ENCODE measurements at places on chromosomes 16 and 17.

GRCh38 chr17:67369676-67370075 is 3.3 kb upstream of the PSMD12 start:
- no peak for DNase-seq

DNA sequence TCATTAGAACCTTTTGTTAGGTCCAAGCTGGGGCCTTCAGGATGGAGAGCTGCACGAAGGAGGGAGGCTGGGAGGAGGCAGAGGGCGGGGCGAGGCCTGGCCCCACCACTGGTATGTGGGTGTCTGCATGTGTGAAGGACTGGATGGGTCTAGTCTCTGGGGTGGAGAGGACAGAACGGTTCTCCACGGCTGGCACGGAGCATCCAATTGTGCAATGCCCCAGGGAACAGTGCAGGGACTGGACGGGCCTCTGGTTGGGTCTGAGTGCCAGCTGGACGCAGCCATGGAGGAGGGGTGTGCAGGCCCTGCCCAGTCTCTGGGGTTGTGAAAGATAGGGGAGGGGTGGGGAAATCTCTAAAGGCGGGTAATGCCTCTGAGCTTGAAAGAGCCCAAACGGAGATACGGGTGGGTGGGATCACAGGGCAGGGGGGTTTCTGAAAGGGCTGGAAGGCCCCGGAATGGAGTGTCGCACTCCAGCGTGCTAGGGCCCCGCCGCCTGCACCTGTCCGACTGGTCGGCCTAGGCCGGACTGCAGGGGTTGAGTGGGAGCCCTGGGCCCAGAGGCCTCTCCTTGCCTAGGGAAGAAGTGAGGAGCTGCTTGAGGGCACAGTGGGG is 1.6 kb downstream of the PPL start:
- DNase-seq = peak; percentile 39

GRCh38 chr16:52366983-52367382 is 180.0 kb downstream of the TOX3 start:
- DNase-seq = no peak

DNA sequence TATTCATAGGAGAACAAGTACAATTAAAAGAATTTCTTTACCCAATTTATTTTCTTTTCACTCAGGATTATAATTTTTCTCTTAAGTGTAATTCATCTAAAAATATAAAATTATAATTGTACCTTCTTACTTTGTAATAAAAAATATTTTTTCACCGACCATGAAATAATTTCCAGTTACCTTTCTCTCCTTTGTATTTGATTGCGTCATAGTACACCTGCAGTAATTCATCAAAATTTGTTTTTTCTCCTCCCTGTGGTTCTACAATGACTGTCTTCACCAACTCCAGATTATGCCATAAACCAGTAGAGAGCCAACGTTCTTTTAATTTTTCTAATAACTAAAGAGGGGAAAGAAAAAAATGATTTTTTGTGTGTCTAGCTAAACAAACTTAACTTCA is 119.1 kb downstream of the BRIP1 start:
- DNase-seq = no peak

- no peak for DNase-seq
Observed at GRCh38 chr16:84458606-84459532, 45.6 kb downstream of the MEAK7 start.

DNA sequence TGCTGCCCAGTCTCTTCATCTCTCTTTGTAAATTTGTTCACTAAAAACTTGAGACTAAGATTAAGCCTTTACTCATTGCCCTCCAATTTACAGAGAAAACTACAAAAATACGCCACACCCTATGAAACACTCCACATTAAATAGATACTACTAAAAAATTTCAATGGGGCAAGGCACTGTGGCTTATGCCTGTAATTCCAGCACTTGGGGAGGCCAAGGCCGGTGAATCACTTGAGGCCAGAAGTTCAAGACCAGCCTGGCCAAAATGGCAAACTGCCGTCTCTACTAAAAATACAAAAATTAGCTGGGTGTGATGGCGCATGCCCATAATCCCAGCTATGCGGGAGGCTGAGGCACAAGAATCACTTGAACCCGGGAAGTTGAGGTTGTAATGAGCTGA is 3.8 kb downstream of the UBE2O start:
- no peak for DNase-seq

DNA sequence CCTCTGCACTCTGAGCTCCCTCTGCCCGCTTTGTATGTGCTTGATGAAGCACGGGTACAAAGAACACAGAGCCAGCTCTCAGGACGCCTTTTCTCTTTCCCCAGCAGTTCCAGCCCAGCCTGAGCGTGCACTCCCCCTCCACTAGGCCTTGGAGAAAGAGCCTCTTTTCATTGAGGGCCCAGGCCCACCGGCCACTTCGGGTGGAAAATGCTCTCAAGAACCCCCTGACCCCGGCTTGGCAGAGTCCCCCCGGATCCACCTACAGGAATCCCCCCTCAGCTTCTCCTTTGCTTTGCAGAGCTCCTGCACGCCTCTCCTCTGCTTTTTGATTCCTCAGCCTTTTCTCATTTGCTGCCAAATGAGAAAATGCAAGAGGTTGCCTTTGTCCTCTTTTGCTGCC is 30.2 kb downstream of the MRC2 start:
- DNase-seq = no peak

GRCh38 chr16:3004781-3005284 is 7.9 kb upstream of the CLDN9 start:
- peak; percentile 81 for DNase-seq

DNA sequence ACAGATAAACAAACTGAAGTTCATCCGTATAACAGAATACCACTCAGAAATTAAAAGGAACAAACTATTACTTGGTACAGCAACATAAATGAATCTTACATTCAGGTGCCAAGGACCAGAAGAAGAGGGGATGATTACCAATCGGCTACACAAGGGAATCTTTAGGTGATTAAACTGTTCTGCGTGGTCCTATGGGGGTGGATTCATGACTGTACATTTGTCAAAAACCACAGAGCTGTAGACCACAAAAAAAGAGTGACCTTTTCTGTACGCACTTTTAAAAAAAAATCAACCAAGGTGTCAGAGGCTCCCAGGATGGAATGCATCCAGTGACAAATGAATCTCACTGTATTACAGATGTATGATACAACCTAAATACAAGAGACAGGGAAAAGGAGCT is 110.8 kb downstream of the CDYL2 start:
- DNase-seq = no peak

DNA sequence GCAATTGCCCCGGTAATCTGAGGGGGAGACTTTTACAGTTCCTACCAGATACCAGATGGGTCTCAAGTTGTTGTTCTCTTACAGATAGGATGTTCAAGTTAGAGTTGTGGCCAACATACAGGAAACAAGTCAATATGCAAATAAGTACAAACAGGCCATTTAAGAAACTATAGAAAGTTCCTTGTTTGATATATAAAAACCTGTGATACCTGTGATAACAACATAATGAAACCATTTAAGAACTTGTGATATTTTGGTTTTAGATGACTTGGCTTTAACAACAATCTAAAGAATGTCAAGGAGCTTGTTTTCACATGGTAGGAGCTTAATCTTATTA is 16.8 kb downstream of the CDR2 start:
- no peak for DNase-seq

DNA sequence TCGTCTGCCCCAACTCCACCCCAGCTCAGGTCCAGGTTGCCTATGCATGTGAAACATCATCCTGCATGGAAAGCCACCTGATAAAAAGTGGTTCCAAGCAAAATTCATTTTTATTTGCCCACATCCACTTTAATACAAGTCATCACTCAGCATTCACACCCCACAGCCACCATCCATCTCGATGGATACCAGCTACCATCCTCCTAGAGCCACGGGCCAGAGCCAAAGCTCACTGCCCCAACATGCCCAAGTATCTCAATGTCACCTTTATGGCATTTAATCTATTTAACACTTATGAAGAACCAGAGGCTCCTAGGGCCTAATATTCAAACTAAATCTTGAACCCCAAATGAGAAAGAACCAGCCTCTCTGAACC is 70.5 kb downstream of the COPRS start:
- no peak for DNase-seq

DNA sequence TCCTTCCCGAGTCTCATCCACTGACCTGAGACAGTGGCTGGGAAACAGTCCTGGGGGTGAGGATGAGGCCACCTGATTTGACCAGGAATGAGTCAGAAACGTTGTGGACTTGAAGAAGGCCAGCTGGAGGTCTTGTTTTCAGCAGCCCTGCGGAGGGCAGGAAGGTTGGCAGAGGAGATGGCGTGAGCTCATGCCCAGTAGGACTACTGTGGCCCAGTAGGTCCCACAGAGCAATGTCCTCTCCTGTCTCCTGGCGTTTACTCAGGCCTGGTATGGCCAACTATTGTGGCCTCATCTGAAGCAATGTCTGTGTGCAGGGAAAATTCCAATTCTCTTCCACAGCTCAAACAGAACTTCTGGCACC is 84.1 kb upstream of the DNAJA2 start:
- no peak for DNase-seq

DNA sequence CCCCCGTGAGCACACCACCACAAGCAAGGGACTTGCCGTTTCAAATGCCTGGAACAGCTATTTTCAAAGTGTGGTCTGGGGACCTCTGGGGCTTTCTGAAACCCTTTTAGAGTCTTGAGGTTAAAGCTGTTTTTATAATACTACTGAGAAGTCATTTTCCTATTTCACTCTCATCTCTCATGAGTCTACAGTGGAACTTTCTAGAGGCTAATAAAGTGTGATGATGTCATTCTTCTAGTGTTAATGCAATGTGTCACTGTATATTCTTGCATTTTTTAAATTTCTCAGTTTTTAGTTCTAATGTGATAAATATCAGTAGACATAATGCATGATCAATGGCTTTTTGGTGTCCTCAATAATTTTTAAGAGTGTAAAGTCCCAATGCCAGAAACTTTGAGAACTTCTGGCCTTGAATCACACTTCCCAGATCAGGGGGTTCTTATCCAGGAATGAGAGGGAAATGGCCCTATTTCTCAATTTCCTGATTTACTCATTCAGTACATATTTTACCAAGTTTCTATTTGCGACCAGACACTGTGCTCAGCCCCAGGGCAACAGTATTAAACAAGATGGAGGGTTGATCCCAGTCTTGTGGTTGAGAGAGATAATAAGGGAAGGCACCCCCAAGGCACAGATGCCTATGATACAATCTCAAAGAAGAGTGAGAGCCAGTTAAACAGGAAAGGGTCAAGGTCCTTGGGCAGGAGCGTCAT is 444.0 kb downstream of the HS3ST3B1 start:
- DNase-seq = no peak
